ENCODE measurements at places on chromosomes 3 and 15.

DNA sequence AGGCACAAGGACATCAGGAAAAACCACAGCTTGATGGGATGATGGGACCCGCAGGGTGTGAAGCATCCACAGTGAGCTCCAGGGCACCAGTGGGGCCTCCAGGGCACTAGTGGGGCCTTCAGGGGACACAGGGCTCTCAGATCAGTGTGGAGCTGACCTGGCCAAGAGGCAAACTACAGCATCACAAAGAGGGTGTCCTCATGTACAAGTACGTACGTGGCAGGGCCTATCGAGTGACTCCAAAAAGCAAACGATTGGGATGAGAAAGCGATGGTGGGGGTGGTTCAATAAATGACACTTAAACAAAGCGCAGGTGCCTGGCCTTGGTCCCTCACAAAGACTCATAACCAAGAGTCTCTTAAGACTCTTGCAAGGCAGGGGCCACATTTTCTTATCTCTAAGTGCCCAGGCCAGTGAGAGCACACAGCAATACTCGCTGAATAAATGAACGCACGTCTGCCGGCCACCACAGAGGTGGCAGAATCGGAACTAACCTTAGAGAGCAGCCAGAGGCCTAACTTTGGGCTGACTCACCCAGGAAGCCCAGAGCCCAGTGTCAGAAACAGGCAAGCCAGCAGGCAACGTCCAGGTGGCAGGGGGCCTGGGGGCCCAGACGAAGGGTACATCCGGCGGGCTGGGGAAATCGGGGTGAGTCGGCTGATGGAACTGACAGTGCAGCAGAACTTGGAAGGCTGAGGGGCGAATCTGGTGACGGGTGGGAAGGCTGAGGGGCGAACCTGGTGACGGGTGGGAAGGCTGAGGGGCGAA, 8.7 kb downstream of the PCSK6 start:
- no peak for DNase-seq

DNA sequence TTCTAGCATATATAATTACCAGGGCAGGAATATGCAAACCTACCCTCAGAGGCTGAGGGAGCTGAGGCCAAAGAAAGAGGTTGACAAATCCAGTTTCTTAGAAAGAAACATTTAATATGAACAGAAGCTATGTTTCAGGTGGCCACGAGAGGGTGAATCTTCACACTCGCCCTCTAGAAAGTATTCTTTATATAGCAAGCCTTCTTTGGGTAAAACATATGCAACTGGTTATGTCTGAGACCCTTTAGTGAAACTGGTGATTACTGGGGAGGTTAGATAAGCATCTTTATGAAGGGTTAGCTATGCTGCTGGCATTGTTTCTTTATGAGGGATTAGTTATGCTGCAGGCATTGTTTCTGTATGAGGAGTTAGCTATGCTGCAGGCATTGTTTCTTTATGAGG, 50.7 kb upstream of the GOLGA6L2 start:
- DNase-seq = no peak

GRCh38 chr3:69008980-69009379, 4.5 kb downstream of the EOGT start:
- peak; percentile 25 for DNase-seq

GRCh38 chr15:89123181-89123525, 34.9 kb downstream of the ABHD2 start:
- DNase-seq = peak; percentile 49

DNA sequence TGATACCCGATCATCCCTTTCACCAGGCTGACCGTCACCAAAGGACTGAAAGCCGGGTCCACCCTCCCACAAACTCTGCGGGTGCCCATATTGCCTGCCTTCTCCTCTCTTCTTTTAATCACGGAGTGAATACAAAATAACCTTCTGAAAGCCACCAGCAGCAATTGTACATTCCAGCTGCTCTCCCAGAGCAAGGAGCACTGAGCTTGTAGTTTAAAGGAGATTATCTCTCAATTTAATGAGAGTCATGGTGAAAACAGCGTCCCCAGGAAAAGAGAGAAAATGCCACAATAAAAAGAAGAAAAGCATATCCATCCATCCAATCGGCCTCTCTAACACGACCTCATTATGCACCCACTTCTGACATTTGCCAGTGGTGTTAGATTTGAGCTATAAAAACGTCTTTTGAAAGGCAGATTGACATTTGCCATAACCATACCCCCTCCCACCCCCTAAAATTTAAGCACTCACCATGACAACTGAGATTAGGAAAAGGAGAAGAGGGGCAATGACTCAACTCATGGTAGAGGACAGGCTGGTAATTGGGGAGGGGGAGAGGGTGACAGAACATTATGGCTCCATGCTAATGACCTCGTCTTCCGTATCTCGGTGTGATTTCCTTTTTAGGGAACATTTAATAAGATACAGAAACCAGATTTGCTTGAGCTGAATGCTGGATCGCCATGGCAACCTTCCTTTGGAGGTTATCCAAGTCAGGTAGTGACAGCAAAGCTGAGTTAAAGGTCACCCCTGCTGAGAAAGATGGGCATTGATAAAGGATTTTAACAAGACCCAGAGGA, 106.2 kb downstream of the ST8SIA2 start:
- no peak for DNase-seq

- DNase-seq = peak; percentile 59
Observed at GRCh38 chr3:20066850-20067617, 26.8 kb downstream of the KAT2B start.

DNA sequence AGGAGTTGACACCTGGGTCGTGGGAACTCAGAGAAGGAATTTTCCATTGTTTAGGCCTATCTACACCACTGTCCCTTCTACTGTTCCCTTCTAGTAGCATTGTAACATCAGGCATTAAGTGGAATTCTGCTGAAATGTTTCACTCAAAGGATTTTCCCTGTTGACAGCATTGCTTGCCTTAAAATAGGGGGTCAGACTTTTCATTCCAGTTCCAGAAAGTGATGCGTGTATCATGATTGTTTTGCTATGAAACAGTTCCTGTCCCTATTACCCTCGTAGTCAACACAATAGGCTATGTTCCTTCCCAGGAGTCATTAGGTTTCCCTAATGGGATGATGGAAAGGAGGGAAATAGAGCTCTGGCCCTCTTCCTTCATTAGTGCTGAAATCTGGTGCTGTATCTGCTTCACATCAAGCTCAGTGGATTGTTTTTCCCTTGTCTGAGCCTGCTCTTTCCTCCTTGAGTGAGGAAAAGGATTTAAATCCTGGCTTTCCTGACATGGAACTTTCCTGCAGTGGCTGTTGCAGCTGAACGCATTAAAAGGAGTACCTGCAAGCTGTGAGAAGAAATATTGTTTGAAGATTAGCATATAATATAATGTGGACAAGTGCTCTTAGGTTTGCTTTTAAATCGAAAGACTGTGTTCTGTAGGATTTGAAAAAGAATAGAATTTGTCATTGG, 195.9 kb downstream of the KLHL25 start:
- DNase-seq = no peak

DNA sequence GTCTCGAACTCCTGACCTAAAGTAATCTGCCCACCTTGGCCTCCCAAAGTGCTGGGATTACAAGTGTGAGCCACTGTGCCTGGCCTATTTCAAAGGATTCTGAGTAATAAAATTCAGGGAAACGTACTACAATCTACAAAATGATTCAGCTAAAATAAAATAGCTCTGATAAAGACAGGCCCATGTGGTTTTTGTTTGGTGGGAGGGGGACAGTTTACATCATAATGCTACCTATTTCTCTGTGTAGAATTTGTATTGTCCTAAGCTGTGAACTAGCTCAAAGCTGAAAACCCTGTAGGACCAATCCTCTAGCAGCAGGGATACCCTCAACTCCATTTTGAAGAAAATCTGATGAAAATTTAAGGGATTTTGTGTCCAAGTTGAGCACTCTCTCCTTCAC, 25.8 kb downstream of the CDV3 start:
- no peak for DNase-seq

DNA sequence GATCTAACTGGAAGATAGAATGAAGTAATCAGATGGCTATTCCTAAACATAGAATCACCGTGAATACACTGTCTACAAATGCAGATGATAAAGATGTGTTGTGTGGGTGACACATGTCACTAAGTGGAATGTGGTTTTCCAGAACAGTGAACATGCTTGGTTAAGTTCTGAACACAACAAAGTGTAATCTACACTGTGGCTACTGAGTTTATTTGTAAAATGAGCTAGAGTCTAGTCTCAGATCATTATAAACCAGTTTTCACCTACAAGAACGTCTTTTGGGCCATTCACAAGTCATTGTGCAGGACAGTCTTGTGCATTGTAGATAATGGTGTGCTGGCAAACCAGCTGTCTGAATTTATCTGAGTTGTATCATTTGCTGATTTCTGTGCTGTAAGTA, 35.3 kb downstream of the OXNAD1 start:
- no peak for DNase-seq

- DNase-seq = no peak
Observed at GRCh38 chr15:70609889-70610288, 153.5 kb downstream of the UACA start.

DNA sequence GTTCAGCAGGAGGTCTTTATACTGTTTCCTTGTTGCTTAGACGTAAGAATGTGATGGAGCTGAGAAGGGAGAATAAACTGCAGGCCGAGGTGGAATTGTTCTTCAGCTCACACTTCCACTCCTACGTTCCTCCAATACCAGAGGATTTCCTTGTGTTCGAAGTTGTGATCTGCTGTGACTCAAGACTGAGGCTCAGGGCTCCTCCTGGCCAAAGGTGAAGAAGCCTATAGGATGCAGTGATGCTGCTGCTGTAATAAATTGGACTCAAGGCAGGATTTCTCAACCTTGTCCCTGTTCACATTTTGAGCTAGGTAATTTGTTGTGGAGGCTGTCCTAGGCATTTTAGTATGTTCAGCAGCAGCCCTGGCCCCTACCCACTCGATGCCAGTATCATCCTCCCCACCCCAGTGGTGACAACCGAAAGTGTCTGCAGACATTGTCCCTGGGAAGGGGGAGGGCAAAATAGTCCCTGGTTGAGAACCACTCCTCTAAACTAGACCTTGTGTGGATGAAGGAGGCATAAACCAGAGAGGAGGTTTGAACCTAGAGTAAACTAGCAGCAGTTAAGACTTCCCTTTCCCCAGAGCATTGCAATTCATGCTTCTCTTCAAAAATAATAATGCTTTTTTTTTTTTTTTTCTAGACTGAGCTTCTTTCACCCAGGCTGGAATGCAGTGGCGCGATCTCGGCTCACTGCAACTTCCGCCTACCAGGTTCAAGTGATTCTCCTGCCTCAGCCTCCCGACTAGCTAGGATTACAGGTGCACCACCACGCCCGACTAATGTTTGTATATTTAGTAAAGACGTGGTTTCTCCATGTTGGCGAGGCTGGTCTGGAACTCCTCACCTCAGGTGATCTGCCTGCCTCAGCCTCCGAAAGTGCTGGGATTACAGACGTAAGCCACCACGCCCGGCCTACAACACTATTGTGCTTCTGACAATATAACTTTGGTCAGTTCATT, 11.1 kb downstream of the RAP2B start:
- no peak for DNase-seq

GRCh38 chr3:69115731-69116130, 6.7 kb downstream of the LMOD3 start:
- peak; percentile 64 for DNase-seq

GRCh38 chr3:103965764-103966163, 1400.9 kb upstream of the ALCAM start:
- no peak for DNase-seq

- DNase-seq = no peak
Observed at GRCh38 chr15:39745415-39745814, 37.2 kb downstream of the FSIP1 start.

GRCh38 chr15:81865850-81866537, 179.8 kb downstream of the MEX3B start:
- DNase-seq = no peak

DNA sequence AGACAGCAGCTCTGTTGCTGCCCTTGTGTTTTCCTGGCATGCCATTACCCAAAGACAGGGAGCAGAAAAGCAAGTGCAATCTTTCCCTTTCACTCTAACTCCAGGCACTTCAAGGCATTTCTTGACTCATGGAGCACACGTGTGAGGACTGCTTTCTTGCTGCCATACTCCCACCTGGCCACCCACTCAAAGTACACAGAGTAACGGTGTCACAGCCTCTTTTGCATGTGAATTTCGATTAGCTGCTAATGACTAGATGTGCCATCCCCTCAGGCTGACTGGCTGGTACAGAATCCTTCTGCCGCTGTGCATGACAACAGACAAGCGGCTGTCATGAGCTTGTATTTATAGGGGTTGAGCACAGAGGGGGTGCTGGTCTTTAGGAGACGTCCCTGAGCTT, 380.6 kb downstream of the CTNNB1 start:
- DNase-seq = no peak

DNA sequence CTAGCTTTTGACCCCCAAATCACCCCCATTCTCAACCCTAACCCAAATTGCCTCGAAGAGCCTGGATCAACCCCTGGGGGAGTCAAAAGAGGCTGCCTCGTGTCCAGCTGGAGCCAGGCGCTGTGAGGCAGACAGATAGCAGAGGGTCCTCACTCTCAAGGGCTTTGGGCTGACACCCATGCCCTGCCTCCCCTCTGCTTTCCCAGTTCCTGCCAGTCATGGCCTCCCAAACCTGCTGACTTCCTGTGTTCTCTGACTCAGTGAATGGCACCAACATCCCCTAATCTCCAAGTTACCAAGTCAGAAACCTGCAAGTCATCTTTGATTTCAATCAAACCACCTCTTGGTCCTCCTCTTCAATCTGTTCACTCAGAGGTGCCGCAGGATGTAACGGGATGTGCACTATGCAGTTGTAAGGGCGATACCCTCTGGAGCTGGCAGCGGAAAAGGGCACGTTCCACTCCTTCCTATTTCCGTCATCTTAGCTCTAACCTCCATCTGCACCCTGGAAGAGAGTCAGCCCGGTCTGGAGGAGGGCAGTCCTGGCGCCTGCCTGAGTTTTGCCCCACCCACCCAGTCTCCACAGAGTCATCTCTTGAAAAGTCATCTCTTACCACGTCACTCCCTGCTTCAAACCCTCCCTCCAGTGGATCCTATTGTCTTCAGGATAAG, 52.4 kb upstream of the FAM174B start:
- DNase-seq = no peak

DNA sequence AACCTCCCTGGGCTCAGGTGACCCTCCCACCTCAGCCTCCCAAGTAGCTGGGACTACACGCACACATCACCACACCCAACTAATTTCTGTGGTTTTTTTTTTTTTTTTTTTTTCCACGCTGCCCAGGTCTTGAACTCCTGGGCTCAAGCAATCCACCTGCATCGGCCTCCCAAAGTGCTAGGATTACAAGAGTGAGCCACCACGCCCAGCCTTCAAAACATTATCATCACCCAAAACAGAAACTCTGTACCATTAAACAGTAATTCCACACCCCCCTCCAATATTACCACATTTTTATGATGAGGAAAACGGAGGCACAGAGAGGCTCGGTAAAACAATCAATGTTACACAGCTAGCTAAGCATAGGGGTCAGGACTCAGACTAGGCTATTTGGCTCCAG, 4.0 kb downstream of the IMP3 start:
- DNase-seq = no peak

GRCh38 chr3:169510693-169511010, 152.9 kb downstream of the MECOM start:
- DNase-seq = no peak

- peak; percentile 86 for DNase-seq
Observed at GRCh38 chr15:56733136-56734012, at the start of gene ZNF280D. Gene ZNF280D, minus strand, starts transcription at chr15:56733509. Its CDS starts 26,400 bp downstream, at chr15:56707109.

- DNase-seq = no peak
Observed at GRCh38 chr3:125433611-125434041, 58.5 kb upstream of the ZNF148 start.
